Cardiac fibroblast (primary cell): ENCODE measurements at places on chromosomes 11 and 22.

- DNase-seq = no peak
Observed at GRCh38 chr11:22780952-22781593, 48.5 kb downstream of the SVIP start.

- DNase-seq = peak; percentile 50
Observed at GRCh38 chr22:44729391-44730021, 22.9 kb upstream of the ARHGAP8 start.

- peak; percentile 45 for DNase-seq
Observed at GRCh38 chr11:3837793-3838192, 3.0 kb downstream of the RHOG start.

DNA sequence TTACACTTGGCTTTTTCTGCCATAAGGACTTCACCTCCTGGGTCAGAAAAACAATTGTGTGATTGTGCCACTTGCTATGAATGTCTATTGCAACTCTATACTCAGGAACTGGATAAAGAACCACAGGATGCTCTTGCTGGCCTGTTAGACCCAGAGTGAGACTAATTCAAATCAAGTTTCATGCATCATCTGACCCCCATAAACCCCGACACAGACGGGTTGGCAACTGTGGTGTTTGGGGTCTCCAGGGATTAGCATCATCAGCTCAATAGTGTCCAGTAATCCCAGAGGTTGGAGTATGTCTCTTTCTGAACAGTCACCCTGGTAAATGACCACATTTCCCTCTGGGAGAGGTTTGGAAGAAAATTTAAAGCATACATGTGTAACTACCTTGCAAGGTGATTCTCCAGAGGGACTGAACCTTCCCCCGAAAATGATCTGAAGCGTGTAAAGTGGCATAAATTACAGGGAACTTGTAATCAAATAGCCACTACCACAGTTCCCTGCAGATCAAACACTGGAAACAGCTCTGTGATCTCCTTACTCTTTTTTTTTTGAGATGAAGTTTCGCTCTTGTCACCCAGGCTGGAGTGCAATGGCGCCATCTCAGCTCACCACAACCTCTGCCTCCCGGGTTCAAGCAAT, 1097.6 kb downstream of the TBC1D22A start:
- no peak for DNase-seq

DNA sequence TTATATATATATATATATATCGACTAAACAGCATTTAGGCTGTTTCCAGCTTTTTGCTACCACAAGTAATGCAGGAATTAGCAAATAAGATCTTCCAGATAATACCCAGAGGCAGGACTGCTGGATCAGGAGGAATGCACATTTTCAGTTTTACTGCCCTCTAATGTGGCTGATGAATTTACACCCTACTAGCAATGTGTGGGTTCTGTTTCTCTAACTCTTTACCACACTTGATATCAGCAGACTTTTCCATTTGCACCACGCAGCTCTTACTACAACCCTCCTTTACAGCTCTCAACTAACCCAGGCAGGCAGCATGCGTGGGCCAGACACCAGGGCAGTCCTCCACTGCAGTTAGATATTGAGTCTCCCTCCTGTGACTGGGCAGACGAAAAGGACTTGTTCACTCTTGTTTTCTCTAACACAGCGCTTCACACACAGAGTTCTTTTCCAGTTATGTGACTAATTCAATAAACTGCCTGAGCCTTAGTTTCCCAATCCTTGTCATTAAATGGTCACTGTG, 67.7 kb downstream of the IGLL5 start:
- no peak for DNase-seq

DNA sequence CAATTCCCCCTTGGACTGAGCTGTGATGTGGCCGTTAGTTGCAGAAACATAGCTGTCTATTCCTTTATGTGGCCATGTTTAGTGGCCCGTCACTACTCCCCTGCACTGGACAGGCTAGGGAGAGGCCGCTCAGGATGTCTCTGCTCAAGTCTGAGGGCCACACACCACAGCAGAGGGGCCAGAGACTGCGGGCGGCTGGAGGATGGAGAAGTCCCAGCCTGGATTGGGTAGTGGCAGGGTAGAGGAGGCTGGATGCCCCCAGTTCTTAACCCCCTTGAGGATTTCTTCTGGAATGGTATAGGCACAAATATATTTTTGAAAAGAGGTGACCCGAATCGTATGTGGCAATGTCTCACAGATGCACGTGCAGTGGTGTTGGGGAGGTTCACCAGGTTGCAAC, 116.4 kb upstream of the B3GAT1 start:
- DNase-seq = no peak

DNA sequence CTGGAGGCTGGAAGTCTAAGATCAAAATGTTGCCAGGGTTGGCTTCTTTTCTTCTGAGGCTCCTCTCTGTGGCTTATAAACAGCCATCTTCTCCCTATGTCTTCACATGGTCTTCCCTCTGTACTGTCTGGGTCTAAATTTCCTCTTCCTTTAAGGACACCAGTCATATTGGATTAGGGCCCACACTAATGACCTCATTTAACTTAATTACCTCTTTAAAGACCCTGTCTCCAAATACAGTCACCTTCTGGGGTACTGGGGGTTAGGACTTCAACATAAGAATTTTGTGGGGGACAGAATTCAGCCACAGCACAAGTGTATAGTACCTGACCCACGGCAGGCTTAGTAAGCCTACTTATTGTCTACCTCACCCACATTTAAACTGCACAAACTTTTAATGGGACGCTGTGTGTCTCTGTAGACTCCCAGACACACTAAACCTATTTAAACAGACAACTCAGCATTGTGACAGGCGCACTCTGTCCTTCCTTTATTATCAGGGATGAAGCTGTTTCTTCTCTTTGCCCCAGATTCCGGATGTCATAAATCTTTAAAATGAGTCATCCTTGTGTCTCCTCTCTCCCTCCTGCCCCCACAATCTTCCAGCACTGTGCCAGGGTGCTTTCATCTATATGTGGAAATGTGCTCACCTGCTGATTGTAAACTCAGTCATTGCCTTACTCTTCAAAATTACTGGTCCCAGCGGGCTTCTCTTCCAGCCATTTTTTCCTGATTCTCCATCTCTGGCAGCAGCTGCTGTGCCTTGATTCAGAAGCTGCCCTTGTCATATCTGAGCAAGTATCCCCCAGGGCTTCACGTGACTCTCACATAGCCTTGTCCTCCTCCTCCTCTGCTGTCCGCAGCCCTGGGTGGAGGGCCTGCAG, 5.4 kb upstream of the MAPK8IP1 start:
- peak; percentile 15 for DNase-seq

- no peak for DNase-seq
Observed at GRCh38 chr11:62558669-62559068, 12.1 kb upstream of the AHNAK start.

DNA sequence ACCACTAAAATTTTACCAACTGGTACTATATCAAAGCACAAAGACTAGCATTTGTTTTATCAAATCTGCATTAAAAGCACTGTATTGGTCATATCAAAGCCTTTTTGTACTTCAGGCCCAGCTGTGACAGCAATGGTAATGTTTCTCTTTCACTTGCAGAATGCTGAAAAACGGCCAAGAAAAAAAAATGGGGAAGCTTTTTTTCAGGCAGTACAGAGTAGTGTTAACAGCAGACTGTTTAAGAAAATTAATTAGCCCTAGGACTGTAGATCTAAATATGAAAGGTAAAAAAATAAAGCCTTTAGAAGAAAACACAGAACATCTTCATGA, 33.3 kb downstream of the DENND5A start:
- DNase-seq = peak; percentile 66

- DNase-seq = no peak
Observed at GRCh38 chr11:62237499-62237898, 4.5 kb upstream of the SCGB1D2 start.

GRCh38 chr11:85768473-85769146, 42.3 kb downstream of the SYTL2 start:
- no peak for DNase-seq

- no peak for DNase-seq
Observed at GRCh38 chr11:48101958-48102357, 114.7 kb upstream of the OR4B1 start.

DNA sequence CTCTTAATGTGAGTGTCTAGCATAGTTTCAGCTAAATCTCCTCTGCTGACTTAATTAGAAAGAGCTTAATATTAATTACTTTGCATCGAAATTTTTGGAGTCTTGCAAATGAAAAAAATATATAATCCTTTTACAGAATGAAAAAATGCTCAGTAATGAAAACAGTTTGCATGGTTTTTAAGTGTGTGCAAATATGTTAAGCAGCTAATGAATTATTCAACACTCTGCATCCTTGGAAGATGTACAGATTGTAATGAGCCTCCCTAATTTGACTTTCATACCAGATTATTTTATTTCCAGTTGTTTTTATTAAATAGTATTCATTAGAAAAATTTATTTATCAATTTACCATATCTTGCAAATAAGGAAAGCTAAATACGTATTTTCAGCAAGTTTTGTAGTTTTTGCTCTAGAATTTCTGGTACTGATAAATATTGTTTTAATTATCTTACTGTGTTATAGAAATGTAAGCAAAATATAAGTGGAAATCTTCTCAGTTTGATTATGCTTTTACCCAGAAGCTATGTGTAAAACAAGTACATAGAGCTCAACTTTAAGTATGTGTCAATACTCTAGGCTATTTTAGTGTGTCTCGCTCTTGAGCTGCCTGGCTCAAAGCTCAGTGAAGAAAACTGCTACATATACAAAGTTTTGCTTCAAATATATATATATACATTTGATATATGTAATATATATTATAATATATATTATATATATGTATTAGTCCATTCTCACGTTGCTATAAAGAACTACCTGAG, 714.9 kb upstream of the LUZP2 start:
- no peak for DNase-seq

DNA sequence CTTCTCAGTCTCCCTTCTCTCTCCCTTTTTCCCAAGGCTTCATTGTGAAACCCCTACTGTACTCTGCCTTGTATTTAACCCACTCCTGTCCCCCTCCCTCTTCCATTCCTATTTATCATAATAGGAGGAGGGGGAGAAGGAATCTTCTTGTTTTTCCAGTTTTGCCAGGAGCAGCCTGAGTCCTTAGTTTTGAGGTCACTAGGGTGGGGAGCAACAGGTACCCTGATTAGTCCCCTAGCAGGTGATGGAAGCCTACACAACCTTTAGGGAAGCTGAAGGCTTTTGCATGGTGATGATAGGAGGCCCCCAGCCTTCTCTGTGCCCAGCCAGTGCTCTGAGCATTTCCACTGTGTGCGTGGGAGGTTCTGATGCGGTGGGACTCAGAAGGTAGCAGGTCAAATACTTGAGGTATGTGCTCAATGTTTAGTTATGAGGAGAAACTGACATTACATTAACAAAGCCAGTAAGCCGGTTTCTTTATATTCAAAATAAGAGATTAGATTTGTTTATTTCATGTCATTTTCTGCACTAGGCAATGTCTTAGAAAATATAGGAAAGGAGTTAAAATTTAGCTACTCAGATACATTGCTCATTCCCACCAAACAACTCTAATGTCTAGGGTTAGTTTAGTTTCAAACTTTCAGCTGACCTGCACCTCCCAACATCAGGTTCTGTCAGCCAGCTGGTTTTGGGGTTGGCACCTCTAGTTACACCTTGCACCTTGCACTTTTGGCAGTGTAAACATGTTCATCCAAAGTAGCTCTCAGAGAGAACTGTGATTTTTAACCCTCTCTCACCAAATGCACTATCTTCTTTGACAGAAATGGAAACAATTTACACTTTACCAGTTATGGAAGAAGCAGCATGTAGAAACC, 26.0 kb downstream of the PARVA start:
- DNase-seq = no peak

- no peak for DNase-seq
Observed at GRCh38 chr11:44162004-44162403, 66.5 kb downstream of the EXT2 start.

DNA sequence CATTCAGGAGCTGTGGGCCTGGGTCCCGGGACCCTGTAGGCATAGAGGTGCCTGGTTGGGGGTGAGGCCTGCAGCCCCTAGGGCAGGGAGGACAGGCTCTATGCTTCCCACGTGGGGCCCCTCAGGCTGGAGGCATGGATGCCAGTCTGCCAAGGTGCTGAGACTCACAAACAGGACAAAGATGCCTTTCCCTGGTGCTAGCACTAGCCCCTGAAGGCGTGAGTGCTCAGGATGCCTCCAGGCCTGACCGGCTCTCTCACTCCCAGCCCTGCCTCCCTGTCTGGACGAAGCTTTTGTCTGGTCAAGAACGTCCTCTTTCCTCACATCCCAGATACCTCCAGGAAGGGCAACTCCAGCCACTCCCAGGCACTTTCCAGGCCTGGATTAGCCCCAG, 2.1 kb downstream of the CDC42BPG start:
- DNase-seq = no peak

DNA sequence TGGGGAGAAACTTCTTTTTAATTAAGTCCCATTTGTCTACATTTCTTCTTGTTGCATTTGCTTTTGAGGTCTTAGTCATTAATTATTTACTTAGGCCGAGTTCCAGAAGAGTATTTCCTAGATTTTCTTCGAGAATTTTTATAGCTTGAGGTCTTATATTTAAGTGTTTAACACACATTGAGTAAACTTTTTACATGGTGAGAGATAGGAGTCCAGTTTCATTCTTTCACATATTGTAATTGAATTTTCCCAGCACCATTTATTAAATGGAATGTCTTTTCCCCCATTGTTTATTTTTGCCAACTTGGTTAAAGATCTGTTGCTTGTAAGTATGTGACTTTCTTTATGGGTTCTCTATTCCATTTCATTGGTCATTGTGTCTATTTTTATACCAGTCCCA, 1344.0 kb upstream of the RAG2 start:
- peak; percentile 4 for DNase-seq

GRCh38 chr11:119664701-119665420, 64.1 kb downstream of the NECTIN1 start:
- no peak for DNase-seq

DNA sequence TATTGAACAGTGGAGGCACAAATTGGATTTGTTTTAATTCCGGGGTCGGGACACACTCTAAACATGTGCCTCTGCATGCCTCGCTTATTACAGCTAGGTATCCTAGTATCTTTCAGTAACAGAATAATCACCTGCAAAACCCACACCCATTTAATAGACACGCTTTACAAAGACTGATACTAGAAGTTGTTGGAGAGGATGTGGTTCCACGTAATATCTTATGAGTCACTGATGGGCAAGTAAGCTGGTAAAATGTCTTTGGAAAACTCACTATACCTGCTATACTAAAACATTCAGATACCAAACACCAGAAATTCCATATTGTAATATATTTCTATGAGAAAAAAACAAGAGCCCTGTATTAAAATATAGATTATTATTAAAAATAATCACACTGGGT, 84.0 kb downstream of the GGTLC2 start:
- peak; percentile 36 for DNase-seq

GRCh38 chr11:11247576-11247975, 105.5 kb downstream of the CSNK2A3 start:
- no peak for DNase-seq

GRCh38 chr11:13462311-13462900, 616 bp downstream of the BTBD10 start:
- DNase-seq = peak; percentile 59
